Mesenteric fat pad (tissue), 1 donor: ENCODE measurements at places on chromosomes 2 and 18.

DNA sequence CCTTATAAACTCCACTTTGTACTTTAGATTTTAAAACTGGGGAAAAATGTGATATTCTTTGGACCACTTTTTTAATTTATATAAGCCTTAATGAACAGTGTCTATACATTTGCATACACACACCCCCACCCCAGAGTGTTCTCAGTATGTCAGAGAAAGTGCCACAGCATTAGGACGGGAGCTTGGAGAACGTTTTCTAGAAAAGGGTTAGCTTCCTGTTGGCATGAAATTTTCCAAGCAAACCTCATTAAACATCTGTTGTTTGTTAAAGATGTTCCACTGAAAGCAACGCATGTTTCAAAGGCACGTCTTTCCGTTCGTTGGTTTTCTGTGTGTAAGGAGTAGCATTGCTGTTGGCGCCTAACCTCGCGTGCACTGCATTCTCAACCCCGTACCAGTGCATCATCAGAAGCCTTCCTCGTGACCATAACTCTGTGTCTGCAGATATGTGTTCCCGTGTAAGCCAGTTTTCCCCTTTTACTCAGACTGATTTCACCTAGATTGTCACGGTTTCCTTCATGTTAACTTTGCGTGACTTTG, 228.5 kb downstream of the ALPK2 start:
- no peak for DNase-seq

DNA sequence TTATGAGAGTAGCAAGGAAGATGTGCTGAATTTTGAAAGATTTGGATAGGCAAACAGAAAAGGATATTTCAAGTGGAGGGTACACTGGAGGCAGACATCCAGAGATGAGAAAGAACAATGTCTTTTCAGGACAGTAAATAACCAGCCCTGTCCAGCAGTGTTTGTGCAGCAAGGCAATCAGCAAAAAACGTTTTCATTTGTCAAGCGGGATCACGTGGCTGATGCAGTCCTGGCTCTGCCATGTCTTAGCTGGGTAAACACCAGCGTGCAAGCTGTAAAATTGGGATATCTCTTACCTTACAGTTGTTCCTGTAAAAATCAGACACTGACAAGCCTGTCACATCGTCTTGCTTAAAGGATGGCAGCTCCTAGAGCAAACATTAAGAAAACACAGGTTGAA, 67.8 kb downstream of the CWC22 start:
- DNase-seq = no peak

DNA sequence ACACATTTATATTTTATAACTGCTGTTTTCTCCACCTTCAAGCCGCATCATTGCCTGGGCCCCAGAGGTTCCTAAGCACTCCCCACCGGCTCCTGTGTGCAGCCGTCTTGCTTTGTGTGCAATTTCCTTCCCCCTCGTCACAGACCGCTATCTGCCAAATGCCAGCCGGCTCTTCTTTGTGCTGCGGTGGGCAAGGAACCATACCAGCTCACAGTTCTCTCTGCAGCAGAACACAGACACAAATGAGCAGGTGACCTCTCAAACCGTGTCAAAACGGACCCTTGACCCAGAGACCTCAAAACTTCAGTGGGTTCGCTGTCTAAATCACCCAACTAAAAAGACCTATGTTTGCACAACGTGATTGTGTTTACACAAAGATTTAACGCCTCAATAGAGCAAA, 58.2 kb downstream of the KLF7 start:
- DNase-seq = no peak

DNA sequence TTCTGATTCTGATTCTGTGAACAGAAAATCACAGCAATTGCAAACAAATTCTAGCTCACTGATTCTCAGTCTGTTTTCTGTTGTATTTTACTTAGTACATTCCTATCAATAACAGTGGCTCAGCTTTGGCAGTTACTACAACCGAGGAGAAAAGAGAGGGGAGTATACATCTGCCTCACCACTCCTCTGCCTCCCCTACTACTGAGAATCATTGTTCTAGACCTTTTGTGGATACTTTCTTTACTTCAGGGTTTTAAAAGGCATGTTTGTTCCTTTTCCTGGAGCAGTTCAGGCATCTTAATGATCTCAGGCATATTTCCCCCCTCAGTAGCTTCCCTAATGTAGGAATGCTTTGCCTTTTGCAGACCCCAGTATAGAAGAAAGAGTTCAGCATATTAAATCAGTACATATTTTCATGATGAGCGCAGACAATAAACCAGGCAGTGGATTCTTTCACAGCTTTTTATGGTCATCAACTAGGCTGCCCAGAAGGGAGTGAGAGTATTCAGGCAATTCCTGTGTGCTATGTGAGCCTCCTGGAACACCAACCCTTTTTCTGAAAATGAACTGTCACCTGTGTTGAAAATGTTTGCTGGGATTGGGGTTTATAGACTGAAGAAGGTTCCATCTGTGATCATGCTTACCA, 10.3 kb downstream of the STAMBP start:
- DNase-seq = no peak
